Cortex of kidney (tissue), 1 donor: ENCODE measurements at places on chromosomes 12 and 14.

DNA sequence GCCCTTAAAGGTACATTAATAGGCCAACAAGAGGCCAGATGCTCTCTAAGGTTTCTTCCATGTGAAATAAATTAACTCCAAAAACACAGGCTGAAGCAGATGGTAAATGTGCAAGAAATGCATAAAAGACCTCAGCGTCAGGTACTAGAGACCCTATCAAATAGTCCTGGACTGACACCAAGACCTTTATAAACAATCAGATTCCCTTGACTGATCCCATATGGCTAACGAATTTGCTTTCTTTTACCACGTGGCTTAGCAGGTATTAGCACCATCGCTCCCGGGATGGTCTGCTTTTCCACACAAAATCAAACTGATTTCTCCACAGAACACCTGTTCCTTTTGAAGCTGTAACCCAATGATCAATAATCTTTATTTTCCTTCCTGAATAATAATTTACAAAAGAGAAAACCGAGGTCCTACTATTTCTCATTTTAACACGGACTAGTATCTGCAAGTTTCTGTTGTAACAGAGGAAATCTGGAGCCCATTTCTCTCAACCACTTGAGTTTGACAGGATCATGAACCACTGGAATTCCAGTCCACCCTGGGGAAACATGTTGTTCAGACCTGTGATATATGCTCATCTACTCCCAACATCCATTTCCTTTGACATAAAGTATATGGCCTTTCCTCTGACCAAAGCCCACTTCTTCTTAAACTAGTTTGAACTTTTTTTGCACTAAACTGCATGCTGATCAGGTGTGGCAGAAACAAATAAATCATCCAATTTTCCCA lies 48.2 kb upstream of the DAAM1 start:
- DNase-seq = no peak

- no peak for DNase-seq
Observed at GRCh38 chr12:3631759-3632158, 121.2 kb downstream of the CRACR2A start.

DNA sequence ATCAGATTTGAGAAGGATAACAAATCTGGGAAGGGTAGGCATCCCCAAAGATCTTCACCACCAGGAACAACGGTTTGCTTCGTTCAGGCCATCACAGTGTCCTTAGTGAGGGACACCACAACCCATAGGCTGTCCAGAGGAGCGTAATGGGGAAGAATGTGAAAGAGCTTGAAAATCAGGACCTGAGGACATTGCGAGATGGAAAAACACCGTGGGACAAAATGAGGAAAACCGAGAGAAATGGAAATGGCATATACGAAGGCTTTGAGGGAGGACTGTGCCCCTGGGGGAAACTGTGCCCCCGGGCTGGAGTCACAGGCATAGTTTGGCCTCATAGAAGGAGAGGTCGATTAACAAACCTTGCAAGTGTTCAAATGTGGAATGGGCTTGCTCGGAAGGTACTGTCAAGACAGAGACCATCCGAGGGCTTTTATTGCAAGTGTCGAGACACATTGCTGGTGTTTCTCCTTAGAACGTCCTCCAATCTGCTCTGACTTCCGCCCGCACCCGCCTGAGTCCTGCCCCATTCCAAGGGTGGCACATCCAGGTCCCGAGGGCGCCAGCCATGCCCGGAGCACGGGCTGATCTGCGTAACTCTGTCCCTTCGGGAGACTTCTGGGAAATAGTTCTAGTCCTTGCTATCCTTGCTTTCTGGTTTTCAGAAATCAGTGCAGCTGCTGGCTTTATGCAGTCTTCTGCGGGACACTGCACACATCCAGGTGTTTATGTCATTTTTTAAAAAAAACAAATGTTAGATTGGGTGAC lies 885 bp upstream of the PALS1 start:
- DNase-seq = no peak

DNA sequence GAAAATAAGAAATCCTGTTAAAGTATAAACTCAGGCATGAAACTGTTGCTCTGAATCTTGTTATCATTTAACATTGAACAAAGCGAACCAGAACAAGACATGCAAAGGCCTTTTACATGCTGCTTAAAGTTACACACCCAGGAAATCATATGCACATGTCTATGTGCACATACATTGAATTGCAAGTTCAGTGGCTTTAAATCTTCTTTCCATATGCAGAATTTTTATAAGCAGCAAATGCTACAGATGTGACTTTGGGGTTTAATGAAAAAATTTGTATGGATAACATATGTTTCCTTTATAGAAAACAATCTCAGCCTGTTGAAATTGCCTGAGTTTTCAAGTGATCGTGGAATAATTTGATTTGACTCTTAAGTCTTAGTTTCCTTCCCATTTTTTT lies 193.9 kb downstream of the AEBP2 start:
- no peak for DNase-seq
